ENCODE measurements at places on chromosomes 1 and 21.

DNA sequence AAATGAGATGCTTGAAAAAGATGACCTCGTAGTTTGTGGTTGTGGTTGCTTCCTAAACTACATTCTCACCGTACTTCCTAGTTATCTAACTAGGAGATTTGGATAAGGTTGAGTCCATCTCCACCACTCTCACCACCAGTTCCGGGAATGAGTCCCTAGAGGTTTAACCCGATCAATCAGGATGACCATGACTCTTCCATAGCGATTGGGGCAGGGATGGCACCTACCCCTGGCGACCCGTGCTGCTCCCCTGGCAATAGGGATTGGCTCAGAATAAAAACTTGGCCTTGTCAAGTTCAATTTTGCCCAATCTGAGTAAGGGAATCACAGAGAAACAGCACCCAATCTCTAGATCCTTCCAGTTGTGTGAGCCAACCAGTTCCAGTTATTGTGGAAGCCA lies 2.7 kb upstream of the MIS18A start:
- no peak for DNase-seq

GRCh38 chr1:223887747-223888418 lies 42.1 kb upstream of the TP53BP2 start:
- DNase-seq = no peak

GRCh38 chr1:91583326-91583755 lies 82.7 kb downstream of the CDC7 start:
- DNase-seq = no peak

DNA sequence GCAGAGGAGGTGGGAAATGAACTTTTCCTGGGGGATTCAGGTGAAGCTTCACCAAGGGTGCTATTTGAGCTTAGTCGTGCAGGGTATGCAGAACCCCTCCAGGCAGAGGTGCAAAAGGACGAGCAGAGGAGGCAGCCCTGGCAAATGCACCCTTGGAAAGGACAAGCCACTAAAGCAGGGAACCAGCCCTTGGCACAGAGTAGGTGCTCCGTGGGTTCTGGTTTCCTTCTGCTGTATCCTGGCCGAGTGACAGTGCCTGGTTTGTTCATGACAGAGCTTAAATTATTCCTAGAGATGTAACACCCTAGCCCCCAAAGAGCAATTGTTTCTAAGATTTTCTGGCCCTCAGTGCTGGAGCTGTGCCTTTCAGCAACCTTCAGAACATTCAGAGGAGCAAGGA lies 73.4 kb upstream of the SYT6 start:
- no peak for DNase-seq

- DNase-seq = no peak
Measured at GRCh38 chr1:241332037-241332409, 25.0 kb downstream of the RGS7 start.

- DNase-seq = no peak
Measured at GRCh38 chr1:9793291-9793690, 30.5 kb downstream of the CLSTN1 start.

DNA sequence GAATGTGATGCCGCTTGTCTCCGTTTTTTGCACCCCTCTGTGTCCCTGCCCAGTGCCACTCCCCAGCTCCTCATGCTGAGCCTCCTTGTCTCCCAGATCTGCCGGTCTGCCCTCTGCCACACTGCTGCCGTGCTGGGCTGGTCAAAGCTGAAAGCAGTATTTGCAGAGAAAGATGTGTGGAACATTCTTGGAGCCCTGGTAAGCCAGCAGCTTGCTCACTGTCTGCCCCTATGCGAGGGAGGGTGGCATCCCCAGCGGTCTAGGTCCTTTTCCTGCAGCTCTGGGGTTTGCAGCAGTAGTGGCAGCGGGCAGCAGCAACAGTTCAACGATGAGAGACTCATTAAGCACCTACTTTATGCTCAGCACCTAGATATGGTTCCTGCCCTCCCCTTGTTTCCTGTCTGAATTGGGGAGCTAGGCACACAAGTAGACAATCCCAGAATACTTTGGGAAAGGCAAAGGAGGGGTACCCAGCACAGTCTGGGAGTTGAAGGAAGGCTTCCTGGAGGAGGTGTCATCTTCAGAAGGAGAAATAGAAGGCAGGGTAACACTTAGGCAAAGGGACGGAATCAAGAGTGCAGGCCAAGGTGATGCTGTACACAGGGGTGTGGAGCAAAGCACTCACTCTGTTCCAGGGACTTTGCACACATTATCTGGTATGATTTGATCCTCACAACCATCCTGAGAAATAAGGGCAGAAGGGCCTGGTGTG lies 63.1 kb downstream of the KIF21B start:
- no peak for DNase-seq

- DNase-seq = no peak
Measured at GRCh38 chr1:19361611-19362147, 49.6 kb downstream of the SLC66A1 start.

DNA sequence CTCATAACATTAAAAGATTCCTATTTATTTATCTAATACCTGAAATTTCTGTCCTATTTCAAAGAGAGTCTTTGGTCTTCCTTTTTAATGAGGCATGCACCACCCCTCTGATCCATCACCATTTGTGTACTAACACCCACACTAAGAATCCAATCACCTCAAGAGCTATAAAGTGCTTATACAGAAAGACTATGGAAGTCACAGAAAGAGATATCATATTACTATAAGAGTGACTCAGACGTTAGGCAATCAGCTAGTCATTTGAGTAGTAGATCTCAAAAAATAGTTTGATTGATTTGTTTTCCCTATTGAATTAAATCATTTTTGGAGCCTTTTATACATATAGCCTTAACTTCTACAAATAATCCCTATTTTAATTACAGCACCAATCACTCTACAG lies 46.1 kb downstream of the NME7 start:
- no peak for DNase-seq

DNA sequence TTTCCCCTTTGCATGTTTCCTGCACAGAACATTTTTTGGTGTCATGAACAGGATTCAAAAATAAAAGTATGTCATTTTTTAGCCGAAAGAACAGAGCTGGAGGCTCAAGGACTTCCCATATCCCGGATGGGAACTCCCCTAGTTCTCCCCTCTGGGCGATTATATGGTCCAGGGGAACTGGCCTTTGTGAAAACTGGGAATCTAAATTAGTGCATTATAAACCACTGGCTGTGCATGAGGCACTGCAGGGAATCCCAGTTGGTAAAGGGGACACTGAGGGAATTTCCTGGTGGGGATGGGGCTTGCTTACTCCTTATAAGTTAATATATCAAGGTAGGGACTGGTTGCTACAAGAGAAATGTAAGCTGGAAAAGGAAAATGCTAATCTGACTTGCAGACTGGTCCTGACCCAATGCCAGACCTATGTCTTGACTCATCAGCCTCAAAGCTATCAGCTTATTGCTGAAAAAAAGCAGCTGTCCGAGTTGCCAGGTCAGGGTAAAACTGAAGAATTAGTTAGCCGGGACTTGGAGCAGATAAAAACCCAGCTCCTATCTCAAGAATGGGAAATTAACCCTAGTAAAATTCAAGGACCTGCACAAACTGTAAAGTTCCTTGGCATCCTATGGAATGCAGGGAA lies 122.6 kb downstream of the FCRL5 start:
- DNase-seq = no peak

DNA sequence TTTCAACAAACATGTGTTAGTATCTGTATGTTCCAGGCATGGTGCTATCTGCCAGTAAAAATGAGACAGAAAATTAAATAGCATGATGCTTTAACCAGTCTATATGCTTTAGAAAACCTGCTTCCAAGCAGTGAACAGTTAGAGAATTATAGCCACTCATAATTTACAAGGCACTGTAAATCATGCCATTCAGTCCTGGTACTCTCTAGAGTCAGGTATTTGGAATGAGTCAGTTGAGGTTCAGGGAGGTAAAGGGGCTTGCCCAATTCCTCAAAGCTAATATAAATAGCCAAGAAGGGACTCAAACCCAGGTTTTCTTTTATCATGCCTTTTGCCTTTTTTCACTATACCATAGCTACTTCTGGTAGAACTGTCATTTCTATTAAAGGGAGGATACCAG lies 184.4 kb downstream of the NFIA start:
- DNase-seq = no peak

GRCh38 chr1:237416924-237417655 lies 375.1 kb downstream of the RYR2 start:
- DNase-seq = no peak

- no peak for DNase-seq
Measured at GRCh38 chr1:232300466-232300865, 329.5 kb downstream of the SIPA1L2 start.

- DNase-seq = no peak
Measured at GRCh38 chr1:234913278-234913649, 215.4 kb downstream of the TOMM20 start.

- DNase-seq = no peak
Measured at GRCh38 chr1:153563483-153563901, 2.2 kb downstream of the S100A2 start.

DNA sequence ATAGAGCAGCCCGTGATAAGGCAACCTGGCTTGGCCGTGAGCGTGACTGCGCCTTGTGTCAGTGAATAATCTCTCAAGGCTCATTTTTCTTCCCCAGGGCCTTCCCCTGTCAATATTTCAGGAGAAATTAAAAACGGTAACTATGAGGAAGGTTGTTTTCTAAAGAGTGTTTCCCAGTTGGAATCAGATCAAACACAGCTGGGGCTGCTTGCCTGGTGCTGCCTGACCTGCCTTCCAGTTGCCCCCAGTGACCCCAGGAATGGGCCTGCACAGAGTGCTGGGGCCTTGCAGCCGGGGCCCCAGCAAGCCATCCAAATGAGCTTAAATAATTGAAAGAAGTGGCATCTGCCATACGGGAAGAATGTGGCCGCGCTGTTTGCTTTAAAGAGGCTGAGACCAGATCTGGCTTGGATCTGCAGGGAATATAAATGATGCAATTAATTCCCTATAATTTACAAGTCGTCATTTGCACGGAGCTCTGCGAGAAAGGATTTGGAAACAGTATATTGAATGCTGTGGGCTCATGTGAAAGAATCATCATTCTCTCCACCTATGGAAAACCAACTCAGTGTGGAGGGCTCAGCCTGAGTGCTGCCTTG lies 203.9 kb downstream of the C1orf94 start:
- no peak for DNase-seq

DNA sequence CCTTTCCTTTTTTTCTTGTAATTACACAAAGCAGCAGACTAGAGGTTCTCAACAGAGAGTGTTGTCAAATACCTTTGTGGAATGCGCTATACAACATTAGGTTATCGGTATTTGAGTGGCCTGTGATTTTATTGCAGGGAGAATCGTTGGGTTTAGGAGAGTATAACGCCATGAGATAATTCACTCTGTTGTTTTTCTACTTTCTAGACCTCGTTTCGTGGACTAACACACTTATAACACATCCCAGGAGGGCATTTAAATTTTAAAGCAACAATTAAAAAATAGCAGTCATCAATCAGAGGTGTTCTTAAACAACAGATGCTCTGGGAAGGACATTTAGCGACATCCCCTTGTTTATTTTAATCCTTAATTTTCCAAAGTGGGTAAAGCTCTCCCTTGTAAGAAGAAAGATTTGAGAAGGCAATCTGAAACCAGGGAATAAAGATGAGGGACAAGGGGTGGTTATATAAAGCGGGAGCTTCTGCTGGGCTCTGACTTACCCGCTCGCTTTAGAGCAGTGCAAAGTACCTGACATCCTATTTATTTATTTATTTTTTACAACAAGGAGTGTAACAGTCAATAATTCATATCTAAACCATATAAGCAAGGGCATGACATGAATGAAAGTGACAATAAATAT lies 4.9 kb downstream of the PBX1 start:
- no peak for DNase-seq

DNA sequence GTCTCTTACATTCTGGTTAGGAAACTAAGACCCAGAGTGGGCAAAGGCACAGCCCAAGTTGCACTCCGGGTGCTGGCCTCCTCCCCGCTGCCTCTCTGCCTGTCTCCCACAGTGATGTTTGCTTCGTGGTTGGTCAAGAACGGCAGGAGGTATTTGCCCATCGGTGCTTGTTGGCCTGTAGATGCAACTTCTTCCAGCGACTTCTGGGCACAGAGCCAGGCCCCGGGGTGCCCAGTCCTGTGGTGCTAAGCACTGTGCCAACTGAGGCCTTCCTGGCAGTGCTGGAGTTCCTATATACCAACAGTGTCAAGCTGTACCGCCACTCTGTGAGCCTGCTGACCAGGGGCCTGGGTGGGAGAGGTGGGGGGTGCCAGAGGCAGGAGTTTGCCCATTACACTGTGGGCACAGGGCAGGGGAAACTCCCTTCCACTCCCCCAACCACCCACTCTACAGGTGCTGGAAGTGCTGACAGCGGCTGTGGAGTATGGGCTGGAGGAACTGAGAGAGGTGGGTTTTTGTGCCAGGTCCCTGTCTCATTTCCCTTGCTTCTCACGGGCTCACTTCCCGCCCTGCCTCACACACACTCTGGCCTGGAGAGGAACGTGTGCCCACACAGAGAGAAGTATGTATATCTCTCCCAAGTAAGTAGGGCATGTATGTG lies 1.9 kb downstream of the BTBD19 start:
- no peak for DNase-seq

DNA sequence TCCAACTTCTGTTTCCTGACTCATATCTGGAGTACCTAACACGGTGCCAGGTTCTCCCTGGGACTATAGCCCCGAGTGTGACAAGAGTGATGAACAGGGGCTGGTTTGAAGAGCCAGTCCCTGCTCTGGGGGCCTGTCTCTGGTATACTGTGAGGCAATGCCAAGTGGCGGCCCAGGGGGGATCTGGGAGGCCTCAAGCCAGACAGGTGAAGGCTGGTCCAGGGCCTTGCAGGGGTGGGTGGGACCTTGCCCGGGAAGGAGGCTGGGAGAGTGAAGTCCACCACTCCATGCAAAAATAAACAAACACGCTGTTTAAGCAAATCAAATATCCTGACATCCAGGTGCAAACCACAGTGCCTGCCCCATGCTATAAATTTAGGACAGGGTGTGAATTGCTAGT lies 6.8 kb upstream of the PLXNA2 start:
- DNase-seq = no peak

DNA sequence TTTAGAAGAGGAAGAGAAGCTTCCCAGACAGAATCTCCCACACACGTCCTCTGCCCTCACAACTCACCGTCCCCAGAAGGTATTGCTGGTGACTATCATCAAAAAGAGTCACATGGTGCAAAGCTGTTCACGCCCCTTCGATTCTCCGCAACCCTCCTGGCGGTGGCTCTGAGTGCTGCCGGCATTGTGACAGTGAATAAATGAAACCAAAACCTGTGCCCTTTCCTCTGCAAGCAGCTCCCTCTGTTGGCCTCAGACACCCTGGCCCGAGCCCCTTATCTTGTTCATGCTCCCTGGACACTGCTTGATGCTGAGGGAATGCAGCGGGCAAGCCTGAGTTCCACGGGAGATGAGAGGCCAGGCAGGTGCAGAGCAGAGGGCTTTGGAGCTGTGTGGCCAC lies 510.3 kb downstream of the NPHP4 start:
- no peak for DNase-seq

DNA sequence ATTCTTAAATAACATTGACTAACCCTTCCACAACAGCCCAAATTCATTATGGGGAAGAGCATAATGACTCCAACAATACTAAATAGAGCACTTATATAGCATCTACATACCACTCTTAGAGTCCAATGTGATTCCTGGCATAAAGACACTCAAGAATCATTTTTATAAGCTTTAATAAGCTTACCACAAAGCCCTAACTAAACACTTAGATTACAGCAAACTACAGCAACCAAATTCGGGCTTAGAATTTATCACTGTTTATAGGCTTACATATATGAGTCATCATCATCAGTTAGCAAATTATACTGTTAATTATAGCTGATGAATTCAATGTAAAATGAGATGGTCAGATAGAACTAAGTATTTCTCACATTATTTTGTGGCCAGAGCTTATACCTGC lies 7.3 kb downstream of the SCYL3 start:
- DNase-seq = no peak
